ENCODE measurements at places on chromosomes 5 and 9.

DNA sequence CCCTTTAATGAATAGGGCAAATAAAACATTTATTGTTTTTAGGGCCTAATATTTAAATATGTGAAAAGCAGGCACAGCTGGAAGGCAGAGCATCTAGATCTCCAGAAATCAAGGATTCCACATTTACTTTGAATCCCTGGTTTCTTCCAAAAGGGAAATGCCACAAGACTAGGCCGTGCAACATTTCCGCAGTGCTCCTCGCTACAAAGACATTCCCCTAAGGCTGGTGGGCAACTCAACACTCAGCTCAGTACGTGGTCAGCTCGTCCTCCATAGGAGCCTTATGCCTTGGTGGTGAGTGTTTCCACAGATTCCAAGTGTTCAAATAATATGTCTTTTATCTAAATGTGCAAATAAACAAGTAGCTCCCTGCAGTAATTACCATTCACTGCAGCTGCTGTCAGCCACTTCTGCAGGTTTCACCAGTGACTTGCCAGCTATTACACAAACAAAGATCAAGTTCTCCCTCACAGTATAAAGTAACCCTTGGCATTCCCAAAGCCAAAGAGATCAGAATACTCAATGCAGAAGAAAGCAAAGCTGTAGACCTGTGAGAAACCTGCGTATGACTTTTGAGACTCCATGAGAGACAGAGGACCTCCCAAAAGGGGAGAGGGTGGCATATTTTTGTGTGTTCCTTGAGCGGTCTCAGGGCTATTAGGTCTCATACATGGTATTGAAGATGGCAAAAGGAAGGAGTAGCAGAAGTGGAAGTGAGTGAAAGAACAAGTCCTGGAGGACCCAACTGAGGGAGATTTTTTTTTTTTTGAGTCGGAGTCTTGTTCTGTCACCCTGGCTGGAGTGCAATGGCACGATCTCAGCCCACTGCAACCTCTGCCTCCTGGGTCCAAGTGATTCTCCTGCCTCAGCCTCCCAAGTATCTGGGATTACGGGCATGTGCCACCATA, 38.0 kb upstream of the TENT2 start:
- no peak for DNase-seq

- no peak for DNase-seq
These were observed 157.9 kb upstream of the FBN2 start for GRCh38 chr5:128695791-128696530.

- DNase-seq: no peak
These were observed 127.1 kb downstream of the FANCC start for GRCh38 chr9:95190413-95190812.

GRCh38 chr9:135218331-135219225, 131.1 kb downstream of the OLFM1 start:
- no peak for DNase-seq

DNA sequence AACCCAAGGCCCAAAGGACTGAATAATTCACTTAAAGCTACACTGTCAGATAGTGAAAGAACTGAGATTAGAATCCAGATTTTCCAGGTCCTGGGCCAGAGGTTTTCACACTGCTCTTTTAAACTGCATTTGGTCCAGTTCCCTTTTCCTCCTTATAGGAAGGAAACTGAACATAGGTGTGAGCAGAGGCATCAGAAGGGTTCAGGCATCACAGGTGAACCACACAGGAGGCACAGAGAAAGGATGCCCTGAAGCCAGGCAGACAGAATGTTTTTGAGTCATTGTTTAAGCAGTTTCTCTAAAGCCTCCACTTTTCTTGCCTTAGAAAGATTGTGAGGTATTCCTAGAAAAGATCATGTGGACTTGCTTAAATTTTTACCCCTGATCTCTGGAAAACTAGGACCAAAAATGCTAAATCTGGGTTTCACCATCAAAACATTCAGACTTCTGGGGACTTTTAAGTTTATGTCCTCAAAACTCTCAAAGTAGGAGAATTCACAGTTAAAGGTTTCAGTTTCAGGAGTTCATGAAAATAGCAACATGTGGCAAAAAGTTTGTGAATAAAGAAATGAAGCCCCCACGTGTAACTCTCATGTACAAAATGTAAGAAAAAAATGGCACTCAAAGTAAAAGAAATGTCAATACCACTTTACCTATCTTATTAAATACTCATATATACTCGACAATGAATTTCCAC, 386.1 kb downstream of the NTRK2 start:
- no peak for DNase-seq

DNA sequence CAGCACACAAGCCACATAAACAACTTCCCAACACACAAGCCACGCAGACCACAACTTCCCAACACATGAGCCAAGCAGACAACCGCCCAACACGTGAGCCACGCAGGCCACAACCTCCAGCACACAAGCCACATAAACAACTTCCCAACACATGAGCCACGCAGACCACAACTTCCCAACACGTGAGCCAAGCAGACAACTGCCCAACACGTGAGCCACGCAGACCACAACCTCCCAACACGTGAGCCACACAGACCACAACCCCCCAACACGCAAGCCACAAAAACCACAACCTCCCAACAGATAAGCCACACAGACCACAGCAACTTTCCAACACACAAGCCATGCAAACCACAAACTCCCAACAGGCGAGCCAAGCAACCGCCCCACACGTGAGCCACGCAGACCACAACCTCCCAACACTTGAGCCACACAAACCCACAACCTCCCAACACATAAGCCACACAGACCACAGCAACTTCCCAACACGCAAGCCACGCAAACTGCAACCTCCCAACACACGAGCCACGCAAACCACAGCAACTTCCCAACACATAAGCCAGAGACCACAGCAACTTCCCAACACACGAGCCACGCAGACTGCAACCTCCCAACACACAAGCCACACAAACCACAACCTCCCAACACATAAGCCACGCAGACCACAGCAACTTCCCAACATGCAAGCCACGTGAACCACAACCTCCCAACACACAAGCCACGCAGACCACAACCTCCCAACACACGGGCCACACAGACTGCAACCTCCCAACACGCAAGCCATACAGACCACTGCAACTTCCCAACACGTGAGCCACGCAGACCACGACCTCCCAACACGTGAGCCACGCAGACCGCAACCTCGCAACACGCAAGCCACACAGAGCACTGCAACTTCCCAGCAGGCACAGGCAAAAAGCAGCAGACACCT, 10.1 kb downstream of the BRD9 start:
- no peak for DNase-seq

DNA sequence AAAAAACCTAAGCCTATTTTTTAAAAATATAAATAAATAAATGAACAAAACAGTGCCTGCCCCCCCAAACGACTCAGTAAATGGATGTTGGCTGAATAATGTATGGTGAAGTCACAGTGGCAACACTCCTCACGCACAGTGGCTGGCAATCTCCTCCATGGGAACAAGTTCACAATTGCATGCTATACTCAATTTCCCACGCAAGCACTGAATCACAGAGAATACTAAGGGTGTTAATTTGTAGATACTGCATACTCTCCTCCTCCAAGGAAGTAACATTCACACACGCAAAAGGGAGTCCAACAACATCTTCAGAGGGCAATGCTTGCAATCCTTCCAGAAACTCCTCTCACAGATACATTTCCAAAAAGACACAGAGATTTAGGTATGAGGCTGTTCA, 47.5 kb downstream of the SERINC5 start:
- DNase-seq: no peak

GRCh38 chr5:125006011-125006685, 259.7 kb upstream of the ZNF608 start:
- peak; percentile 10 for DNase-seq

DNA sequence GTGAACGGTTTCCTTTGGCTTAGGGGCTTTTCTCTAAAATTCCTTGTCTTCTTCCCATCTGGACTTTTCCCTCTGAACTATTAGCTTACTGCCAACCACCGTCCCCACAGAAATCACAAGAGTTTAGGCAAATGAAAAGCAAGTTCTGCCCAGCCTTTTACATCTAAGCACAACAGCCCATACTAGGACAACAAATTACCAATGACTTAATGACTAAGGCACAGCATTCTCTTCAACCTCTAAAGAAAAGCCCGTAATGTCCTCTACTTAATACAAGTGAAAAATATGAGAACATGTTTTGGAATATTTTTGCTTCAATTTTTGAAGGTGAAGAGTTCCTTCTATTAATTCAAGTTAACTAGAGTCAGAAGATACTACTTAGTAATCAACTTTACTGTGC, 1.2 kb downstream of the ZBTB5 start:
- DNase-seq: no peak

DNA sequence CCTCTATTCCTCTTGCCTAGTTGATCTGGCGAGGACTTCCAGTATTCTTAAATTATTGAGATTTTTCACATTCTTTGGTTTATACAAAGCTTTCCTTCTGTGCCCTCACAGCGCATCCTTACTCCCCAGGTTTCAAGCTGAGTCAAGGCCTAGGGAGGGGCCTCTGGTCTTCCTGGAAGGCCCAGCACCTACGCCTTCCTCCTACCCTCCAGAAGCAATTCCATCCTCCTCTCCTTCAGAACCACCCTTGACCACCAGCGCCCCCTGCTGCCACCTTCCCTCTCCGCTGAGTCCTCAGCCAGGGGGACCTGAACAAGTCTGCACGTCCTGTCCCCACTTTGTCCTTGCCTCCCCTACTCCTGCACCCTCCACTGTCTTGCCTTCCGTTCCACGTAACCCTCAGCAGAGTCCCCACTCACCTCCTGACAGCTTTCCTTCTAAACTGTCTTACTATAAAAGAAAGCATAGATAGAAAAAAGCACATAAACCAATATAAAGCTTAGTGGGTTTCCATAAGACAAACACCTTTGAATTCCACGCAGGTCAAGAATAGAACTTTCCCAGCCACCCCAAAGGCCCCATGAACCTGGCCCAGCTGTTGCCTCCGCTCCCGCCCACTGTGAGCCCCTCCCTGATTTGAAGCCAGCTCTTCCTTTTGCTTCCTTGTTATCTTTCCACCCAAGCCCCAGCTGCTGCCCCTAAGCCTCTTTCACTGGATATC, 63.0 kb upstream of the CTSL start:
- peak; percentile 90 for DNase-seq

DNA sequence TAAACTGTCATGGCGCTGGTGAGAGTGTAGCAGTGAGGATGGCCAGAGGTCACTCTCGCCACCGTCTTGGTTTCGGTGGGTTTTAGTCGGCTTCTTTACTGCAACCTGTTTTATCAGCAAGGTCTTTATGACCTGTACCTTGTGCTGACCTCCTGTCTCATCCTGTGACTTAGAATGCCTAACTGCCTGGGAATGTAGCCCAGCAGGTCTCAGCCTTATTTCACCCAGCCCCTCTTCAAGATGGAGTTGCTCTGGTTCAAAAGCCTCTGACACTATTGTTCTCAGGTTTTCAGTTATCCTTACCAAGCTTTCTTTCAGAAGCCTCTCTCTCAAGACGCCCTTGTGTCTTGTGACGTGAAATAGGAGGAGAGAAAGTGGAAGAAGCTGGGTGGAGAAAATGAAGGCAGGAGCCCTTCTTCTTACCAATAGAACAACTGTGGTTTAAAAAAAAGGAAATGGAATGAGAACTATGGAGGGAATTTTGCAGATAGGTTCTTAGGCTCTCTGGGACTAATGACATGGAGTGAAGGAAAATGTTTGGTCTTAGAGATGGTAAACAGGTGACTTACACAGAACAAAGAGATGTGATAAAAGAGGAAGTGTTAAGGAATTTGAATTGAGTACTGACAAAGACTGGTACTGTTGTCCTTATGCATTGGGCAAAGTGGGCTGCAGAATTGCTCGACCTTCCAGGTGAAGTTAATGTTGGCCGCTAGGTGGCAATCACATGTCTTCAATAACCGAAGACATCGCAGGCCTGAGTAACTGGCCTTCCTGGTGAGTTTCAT, 133.3 kb upstream of the RAI14 start:
- DNase-seq: peak; percentile 68

DNA sequence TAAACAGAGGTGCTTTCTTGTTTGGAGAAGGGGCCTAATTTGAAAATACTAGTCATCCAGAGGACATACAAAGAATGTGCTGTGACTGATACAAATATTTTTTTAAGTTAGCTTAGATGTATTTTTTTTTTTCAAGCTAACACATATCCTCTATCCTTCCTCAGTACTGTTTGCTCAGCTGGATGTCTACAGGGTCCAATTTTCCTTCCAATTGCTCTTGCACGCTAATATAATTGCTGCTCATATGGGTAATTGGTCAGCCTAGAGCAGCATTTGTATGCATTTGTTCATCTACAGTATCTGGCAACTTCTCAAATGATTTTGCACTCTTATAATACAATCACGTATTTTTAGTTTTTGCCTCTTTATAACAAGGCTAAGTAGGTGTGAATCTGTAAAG, 84.7 kb downstream of the ZDHHC21 start:
- no peak for DNase-seq

- no peak for DNase-seq
These were observed 9.0 kb downstream of the ABHD17B start for GRCh38 chr9:71901695-71902597.

GRCh38 chr5:176342766-176343458, 18.7 kb downstream of the KIAA1191 start:
- no peak for DNase-seq

- no peak for DNase-seq
These were observed 7.0 kb upstream of the MRNIP start for GRCh38 chr5:179865491-179866240.

DNA sequence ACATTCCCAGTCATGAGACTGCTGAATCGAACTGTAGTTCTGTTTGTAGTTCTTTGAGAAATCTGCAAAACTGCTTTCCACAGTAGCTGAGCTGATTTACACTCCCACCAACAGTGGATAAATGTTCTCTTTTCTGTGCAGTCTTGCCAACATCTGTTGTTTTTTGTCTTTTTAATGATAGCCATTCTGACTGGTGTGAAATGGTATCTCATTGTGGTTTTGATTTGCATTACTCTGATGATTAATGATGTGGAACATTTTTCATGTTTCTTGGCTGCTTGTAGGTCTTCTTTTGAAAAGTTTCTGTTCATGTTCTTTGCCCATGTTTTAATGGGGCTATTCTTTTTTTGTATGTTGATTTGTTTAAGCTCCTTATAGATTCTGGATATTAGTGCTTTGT, 187.3 kb upstream of the TLE4 start:
- no peak for DNase-seq

GRCh38 chr5:67827541-67827940, 388.0 kb upstream of the PIK3R1 start:
- DNase-seq: no peak

GRCh38 chr9:16704116-16705110, 166.1 kb downstream of the BNC2 start:
- DNase-seq: peak; percentile 39

DNA sequence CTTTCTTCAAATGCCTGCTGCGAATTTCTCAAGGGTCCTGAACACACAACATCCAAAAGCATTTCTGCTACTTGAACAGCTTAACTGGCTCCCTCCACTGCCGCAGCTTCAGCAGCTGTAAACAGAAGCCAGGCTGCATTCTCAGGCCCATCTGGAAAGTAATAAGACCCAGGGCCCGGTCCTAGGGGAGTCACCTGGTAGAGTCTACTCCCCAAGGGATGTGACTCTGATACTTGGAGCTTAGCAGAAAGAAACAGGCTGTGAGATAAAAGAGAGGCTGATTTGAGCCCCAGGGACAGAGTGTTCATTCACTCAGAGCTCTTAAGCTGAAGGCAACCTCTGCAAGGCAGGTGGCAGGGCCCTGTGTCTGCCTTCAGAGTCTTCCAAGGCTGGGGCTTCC, 356.8 kb downstream of the SPOCK1 start:
- DNase-seq: no peak

- no peak for DNase-seq
These were observed 30.5 kb upstream of the CSF1R start for GRCh38 chr5:150116667-150117400.
